Trophoblast cell (in vitro differentiated cells and primary cell): ENCODE measurements at places on chromosomes 16 and 17.

DNA sequence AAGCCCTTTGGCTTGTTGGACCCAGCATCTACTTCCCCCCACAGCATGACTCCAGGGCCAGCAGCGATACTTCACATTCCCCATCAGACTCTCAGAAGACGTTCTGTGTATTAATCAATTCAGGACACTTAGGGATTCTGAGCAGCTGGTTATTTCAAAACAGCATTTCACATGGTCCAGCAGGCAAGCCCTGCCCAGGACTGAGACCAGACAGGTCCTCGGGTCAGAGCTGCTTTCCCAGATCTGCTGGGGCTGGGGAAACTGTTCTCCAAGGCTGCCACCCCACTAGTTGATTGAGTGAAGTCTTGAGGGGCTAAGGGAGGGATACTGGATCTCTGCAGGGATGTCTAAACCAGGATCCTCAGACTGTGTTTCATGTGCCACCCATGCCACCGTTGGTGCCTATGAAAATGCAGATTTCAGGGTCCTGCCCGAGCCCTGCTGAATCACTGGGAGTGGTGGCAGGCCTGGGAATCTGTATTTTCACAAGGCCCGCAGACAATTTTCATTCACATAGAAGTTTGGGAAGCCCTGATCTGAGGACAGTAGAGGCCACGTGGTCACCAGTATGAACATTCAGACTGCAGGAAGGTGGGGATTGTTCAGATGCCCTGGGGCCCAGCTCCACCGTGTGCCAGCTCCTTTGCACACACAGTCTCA is 40.6 kb upstream of the CDH5 start:
- DNase-seq = peak; percentile 11

DNA sequence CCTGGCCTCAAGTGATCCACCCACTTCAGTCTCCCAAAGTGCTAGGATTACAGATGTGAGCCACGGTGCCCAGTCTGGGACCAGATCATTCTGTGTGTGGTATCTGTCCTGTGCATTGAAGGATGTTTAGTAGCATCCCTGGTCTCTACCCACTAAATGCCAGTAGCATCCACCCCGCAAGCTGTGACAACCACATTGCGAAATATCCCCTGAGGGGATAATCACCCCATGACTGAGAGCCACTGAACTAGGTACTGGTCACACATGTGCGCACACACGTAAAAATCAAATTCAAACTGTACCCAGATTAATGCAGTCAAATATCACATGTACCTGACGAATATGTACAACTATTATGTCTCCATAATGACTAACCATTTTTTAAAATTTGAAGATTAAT is 35.8 kb downstream of the TEKT5 start:
- DNase-seq = no peak

GRCh38 chr17:72822358-72823023 is 270.0 kb downstream of the SLC39A11 start:
- DNase-seq = no peak

GRCh38 chr17:27609611-27610303 is 21.2 kb upstream of the LGALS9 start:
- no peak for DNase-seq

GRCh38 chr17:78644224-78644623 is 67.0 kb upstream of the DNAH17 start:
- DNase-seq = no peak

- DNase-seq = no peak
These were observed 2.3 kb upstream of the MVD start for GRCh38 chr16:88665148-88665547.

GRCh38 chr16:85829171-85829719 is 29.8 kb downstream of the COX4I1 start:
- no peak for DNase-seq

DNA sequence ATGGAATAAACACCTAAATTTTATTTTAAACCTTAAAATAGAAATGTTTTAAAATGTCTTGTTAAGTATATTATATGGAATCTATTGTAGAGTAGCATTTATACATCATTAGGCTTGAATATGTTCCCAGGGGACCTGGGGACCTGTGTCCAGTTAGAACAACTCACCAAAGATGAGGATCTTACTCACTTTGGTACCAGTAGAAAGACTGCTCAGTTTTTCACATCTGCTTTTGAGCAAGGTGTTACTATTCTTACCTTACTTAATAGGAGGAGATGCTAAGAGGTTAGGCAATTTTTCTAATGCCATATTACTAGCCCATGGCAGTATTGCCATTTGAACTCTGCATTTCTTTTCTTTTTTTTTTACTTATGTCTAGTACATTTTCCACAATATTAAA is 14.7 kb downstream of the STXBP4 start:
- DNase-seq = no peak

- no peak for DNase-seq
These were observed 121.7 kb upstream of the SDK2 start for GRCh38 chr17:73765824-73766563.

DNA sequence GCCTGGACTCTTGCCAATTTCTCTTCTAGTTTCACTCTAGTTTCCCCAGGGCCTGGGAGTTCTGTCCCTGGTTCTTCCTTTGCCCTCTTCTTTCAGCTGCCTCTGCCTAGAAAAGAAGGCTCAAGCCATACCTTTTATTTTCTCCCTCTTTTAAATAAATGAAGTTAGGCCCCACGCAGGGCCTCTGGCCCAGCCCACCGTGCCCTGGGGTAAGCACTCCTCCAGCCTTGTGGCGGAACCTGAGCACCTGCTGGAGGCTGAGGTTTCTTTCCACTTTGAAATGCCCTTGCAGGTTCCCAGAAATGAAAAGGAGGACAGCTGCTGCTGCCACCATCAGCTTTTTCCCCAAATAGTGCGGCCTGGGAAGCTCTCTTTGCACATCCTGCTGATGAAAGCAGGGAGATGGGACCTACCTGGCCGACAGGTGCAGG is 139.4 kb downstream of the CCDC182 start:
- DNase-seq = no peak

DNA sequence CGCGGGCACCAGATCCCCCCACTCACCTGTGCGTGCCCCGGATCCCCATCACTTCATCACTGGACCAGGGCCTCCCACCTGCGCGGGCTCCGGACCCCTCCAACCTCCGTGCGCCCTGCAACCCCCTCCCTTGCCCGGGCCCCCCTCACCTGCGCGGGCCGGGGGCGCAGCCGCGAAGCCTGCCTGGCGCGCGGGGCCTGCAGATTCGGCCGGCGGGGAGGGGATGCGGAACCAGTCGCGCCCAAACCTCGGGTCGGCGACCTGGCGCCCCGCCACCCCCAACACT is 202 bp downstream of the CEP131 start:
- DNase-seq = no peak

- DNase-seq = no peak
These were observed 47.8 kb downstream of the MGAT5B start for GRCh38 chr17:76915840-76916510.

DNA sequence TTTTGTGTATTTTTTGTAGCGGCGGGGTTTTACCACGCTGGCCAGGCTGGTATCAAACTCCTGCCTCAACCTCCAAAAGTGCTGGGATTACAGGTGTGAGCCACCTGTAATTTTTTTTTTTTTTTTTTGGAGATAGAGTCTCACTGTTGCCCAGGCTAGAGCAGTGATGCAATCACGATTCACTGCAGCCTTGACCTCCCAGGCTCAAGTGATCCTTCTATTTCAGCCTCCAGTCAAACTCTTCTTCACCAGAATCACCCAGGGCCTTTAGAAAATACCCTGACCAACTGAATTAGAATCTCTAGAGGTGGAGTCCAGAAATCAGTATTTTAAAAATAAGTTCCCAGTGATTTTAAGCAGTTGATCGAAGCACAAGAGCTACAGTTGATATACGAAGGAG is 12.5 kb downstream of the HSPB9 start:
- no peak for DNase-seq

DNA sequence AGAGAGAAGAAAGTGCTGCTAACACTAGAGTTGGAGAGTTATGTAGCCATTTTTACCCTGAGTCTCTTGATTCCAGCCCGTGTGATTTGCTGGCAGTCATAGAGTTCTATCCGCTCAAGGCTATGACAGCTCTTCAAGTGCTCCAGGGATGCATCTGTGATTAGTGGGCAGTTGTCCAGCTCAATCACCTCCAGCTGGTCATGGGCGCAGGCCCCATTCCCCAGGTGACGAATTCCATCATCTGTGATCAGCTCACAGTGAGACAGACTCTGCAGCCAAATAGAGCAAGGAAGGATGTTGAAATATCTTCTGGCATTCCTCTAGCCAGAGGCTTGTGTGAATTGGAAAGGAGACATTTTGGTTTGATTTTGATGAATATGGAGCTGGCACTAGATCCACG is 38.4 kb upstream of the STAC2 start:
- no peak for DNase-seq

DNA sequence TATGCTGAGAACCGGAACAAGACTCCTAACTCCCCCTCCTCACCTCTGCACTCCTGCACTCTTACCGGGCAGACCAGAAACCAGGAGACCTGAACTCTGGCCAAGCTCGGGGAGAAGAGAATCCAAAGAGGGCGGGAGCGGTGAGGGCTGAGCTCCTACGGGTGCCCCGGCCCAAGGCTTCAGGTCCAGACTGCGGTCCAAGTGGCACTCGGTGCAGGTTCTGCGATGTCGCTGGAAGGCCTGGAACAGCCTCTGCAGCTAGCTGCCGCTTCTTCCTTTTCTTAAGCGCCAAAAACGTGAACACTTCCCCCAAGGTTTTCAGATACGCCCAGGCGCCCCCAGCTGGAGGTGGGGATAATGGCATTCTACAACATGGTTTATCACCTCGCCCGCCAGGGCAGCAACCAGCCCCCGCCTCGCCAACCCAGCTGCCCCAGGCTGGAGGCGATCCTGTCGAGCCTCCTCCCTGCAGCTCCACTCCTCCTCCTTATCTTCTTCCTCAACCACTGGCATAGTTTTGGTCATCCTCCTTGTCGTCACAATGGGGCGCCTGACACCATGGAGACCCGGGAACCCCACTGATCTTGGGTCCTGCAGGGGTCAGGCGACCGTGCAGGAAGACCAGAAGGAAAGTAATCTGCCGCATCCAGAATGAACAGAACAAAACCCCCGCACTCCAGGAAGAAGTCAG is 1735.9 kb downstream of the TP53TG3F start:
- DNase-seq = no peak

DNA sequence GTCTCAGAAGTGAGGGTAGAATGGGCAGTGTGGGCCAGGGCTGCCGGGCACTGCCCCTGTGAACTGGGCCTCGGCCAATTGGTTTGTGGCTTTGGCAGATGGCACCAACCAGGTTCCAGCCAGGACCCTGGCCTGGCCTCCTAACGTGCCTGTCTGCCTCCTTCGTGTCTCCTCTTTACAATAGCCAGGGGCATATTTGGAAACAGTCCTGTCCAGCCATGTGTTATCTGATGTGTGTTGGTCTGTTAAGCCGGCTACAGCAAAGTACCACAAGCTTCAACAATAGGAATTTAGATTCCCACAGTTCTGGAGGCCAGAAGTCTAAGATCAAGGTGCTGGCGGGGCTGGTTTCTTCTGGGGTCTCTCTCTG is 14.6 kb downstream of the CRISPLD2 start:
- DNase-seq = peak; percentile 62

DNA sequence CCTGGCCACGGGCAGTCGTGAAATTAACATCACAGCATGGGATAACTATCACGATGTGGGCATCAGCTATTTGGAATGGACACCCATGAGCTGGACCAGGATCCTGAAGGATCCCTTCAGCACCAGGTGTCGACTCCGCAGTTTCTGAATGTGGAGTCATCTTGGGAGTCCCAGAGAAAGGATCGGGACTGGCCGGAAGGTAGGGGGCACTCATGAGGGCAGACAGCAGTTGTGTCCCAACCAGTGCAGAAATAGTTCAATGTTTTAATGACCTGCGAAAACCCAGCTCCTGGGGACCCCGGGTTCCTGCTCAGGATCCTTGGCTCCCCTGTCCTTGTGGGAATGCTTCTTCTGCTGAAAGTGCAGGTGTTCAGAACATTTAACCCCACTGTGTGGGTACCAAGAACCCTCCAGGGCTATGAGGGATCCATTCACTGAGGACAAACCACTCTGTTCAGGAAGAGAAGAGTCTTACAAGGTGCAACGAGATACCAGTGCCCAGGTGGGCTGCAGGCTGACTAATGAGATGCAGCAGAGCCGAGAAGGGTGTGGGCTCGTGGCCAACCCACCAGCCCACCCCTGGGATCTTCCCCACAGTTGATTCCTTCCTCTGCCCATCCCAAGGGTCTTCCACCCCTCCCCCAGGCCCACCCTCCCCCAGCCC is 154.8 kb downstream of the SALL1 start:
- no peak for DNase-seq

DNA sequence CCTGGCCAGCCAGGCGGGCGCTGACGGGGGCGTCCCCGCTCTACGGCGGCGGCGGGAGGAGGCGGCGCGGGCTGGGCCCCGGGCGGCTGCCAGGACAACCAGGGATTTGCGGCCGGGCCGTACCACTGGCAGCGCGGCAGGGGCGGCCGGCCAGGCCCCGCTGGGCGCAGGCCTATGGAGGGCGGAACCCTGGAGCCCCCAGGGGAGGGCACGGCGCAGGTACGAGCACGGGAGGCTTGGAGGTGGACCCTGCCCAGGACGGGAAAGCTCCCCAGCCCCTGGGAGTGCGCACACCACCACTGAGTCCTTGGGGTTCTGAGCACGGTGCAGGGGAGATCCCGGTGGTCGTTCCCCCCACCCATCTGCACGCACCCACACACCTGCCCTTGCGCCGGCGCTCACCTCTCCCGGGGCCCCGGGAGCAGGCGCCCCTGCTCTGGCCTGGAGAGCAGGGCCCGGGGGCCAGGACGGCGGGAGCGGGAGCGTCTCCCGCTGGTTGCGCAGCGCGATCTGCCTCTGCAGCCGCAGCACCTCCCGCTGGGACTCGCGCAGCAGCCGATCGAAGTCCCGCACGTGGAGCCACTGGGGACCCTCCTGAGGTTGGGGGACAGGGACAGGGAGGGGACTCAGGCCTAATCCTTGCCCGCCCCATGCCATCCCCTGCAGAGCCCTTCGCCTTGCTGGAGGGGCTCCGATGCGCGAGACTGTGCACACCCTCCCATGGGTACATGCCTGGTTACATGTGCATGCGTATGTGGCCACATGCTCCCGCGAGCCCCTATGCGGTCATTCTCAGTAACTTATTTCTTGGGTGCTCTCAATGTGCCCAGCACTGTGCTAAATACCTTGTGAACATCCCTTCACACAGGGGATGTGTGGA is 3.9 kb downstream of the TSPOAP1 start:
- no peak for DNase-seq

DNA sequence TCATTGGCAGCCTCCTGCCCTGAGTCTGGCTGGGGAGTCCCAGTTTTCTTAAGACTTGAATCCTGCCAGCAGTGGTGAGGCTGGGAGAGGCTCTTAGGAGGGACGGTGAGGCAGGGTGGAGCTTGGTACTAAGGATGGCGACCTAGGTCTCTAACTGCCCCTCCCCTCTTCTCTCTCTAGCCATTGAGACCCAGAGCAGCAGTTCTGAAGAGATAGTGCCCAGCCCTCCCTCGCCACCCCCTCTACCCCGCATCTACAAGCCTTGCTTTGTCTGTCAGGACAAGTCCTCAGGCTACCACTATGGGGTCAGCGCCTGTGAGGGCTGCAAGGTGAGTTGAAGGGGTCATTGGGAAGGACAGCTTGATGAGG is 16.4 kb downstream of the GJD3 start:
- no peak for DNase-seq

GRCh38 chr17:2954898-2955445 is 108.4 kb downstream of the OR1D5 start:
- peak; percentile 98 for DNase-seq
